H9 (cell line): ENCODE measurements at places on chromosomes 5 and 9.

GRCh38 chr9:92385001-92385400, 19.4 kb downstream of the OGN start:
- DNase-seq = no peak

DNA sequence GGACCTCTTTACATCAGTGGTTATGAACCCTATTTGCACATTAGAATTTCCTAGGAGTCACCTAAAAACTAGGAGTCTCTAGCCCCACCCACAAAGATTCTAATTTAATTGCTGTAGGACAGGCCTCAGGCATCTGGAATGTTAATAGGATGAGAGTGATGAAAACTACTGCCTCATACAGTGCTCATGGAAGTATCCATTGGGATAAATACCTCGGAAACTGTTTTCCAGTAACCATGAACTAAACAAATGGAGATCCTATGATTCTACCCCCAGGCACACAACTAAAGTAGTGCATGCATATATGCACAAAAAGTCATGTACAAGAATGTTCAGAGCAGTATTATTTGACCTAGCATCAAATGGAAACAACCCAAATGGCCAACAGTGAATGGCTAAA, 286.3 kb downstream of the DNAH5 start:
- DNase-seq = no peak

- DNase-seq = no peak
Measured at GRCh38 chr9:6829027-6829426, 71.3 kb downstream of the KDM4C start.

GRCh38 chr5:79243224-79243623, 7.3 kb downstream of the JMY start:
- no peak for DNase-seq

GRCh38 chr5:79929095-79929494, 62.0 kb downstream of the MTX3 start:
- DNase-seq = no peak

GRCh38 chr5:2675548-2675947, 75.9 kb downstream of the IRX2 start:
- no peak for DNase-seq

DNA sequence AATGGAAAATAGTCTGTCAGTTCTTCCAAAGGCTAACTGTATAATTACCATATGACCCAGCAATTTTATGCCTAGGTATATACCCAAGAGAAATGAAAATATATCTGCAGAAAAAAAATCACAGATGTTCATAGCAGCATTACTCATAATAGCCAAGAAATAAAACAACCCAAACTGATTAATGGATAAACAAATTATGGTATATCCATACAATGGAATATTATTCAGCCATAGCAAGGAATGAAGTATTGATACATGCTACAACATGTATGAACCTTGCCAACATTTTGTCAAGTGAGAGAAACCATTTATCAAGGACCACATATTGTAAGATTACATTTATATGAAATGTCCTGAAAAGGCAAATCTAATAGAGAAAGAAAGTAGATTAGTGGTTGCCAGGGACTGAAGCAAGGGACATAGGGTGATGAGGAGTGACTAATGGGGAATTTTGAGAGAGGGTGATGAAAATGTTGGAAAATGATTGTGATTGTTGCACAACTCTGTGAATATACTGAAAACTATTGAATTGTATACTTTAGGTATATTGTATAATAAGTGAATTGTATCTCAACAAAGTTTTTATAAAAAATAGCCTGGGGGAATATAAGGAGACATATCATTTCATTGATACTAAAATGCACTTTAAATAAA, 114.4 kb downstream of the PBX3 start:
- DNase-seq = no peak

- no peak for DNase-seq
Measured at GRCh38 chr5:156241266-156241665, 85.7 kb upstream of the SGCD start.

GRCh38 chr5:118687661-118688621, 300.4 kb downstream of the DTWD2 start:
- DNase-seq = no peak

- DNase-seq = no peak
Measured at GRCh38 chr9:91425271-91425670, 1.6 kb upstream of the NFIL3 start.

GRCh38 chr9:93670208-93671019, 94.0 kb downstream of the PHF2 start:
- peak; percentile 19 for DNase-seq

DNA sequence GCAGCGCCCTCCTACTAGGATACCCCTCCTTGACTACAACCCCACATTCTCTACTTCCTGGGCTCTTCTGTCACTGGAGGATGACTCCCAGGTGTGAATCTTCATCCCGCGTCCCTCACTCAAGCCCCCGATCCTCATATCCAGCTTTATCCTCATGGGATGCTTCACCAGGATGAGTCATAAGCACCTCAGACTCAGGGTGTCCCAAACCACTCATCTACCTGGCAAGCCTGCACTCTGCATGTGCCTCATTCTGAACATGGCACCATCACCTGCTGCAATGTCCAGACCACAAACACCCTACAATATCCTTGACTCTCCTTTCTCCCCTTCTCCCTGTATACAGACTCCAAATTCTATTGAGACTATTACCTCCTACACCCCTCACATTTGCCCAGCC, 1.5 kb upstream of the TGFBI start:
- DNase-seq = no peak

DNA sequence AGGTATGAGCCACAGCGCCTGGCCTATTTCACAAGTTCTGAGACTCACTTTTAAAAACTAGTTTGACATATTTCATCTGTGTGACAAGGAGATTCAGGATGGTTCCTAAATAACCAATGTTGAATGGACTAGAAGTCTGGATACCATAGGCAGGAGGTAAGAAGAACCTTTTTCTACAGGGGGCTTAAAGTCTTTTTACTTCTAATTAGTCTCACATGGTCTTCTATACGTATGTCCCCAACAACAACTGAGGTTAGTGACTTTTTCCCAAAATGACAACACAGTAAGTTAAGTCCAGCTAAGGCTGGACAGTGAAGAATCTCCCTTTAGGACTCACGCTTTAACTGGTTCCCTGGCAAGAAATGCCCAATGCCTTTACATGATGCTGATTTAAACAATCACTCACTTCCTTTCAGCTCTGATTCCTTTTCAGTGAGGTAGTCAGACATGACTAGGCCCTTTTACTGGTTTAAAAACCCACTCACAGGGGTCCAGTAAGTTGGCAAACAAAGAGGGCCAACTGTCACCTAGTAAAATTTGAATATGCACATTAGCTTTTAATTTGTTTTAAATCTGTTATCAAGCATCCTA, 12.1 kb upstream of the HAUS6 start:
- DNase-seq = no peak

DNA sequence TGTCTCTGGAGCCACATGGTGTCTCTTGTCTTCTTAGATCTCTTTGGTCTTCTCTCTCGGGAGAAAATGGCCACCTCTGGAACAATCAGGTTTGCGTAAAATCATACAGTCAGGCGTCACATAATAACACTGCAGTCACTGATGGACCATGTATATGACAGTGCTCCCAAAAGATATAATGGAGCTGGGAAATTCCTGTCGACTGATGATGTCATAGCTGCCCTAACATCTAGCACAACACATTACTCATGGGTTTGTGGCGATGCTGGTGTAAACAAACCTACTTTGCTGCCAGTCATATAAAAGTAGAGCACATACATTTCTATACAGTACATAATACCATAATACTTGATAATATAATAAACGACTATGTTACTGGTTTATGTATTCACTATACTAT, 30.1 kb upstream of the RAI14 start:
- DNase-seq = no peak

- no peak for DNase-seq
Measured at GRCh38 chr9:78437296-78437695, 140.4 kb downstream of the PSAT1 start.

DNA sequence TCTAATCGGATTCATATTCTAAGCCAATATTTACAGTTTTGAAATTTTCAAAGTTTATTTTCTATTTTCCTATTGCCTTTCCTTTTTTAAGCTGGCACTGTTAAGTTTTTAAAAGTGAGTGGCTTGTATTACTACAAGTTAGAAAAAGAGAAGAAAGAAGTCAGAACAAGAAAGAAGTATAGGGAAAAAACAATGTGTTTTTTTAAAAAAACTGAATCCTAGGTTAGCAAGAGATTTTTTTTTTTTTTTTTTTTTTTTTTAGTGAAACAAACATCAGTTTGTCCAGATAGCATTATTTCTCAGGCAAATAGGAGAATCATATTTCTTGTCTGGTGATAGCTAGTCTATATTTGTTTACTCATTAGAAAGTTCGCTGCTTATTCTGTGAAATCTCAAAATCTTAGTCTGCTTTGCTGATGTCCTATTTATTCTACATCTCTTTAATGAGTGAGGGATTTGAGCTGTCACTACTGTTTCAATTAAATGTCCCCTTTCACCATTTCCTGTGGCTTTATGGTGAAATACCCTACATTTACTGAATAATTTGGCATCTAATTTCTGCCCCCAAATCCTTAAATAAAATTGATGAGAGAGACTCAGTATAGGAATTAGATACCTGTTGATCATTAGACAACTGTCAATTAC, 19.1 kb upstream of the LMNB1 start:
- no peak for DNase-seq

DNA sequence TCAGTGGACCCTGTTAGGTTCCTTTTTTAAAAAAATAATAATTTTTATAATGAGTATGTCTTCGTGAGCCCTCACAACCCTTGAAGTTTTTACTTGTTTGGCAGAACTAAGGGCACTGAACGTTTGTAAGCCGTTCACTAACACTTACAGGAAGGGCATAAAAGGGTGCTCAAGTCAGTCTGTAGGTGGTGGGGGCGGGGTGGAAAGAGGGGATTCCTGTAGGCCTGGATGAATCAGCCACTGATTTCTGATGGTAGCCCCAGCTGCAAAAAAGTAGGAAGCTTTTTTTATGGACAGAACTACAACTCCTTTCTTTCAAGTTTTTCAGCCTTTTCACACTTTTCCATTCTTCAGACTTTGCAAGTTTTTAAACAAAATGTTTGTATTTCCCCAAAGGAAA, 35.8 kb downstream of the PIK3R1 start:
- no peak for DNase-seq

GRCh38 chr5:54595721-54596120, 78.2 kb downstream of the SNX18 start:
- no peak for DNase-seq

- DNase-seq = no peak
Measured at GRCh38 chr9:16532272-16532671, 338.2 kb downstream of the BNC2 start.

DNA sequence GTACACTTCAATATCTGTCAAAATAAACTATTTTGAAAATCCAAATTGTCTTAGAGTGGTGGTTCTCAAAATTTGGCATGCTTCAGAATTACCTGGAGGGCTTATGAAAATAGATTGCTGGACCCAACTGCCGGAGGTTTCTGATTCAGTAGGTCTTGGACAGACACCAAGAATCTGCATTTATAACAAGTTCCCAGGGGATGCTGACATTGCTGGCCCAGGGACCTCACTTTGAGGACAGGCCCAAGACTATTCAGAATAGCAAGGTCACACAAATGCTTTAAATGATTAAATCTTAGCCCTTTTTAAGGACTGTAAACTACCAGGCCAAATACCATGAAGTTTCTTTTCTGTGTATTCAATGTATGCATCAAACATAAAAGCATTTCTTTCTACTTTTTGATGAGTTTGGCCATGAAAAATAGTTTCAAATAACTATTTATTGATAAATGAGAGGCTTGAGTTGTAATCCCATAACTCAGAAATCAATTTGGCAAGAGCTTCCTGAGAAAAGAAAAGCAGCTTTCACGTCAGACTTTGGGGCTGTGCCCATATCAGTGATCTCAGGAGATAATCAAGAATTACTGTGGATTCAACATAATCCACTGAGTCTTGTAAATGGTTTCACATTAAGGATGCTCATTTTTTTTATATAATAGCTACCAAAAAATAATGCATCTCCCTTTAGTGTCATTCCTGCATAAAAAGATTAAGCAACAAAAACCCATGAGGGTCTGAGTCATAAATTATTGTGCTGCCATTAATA, 191.4 kb downstream of the FRMD3 start:
- DNase-seq = no peak

- DNase-seq = peak; percentile 77
Measured at GRCh38 chr9:72680593-72681282, 159.3 kb downstream of the TMC1 start.

GRCh38 chr9:135239769-135240141, 152.3 kb downstream of the OLFM1 start:
- no peak for DNase-seq

DNA sequence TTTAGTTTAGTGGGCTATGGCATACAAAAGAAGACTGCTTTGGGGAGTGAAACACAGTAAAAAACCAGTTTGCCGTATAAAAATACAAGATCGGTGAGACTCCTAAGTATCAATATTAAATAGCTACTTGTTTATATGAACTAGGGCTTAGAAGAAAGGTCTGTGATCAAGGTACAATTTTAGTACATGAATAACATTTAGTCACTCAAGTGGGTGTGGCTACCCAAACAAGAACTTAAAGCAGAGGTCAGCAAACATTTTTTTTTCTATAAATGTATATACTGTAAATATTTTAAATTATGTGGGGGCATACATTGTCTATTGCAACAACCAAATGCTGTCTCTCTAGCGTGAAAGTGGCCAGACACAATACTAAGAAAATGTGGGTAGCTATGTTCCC, 1452.5 kb upstream of the NUDT12 start:
- DNase-seq = no peak

GRCh38 chr5:176901260-176902101, 2.3 kb upstream of the HK3 start:
- DNase-seq = no peak

DNA sequence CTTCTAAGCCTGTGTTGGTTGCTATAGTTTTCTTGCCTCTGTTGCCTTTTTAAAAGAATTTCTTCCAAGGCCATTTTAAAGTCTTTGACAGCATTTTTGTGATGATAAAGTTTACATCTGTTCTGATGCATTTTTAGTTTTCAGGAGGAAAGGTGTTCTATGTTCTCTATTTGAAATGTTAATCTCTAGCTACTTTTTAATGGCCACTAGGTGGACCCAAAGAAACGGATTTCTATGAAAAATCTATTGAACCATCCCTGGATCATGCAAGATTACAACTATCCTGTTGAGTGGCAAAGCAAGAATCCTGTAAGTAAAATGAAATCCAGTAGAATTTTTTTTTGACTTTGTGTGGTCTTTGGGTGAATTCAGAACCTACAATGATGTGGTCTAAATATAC, 60.2 kb downstream of the MELK start:
- DNase-seq = no peak

DNA sequence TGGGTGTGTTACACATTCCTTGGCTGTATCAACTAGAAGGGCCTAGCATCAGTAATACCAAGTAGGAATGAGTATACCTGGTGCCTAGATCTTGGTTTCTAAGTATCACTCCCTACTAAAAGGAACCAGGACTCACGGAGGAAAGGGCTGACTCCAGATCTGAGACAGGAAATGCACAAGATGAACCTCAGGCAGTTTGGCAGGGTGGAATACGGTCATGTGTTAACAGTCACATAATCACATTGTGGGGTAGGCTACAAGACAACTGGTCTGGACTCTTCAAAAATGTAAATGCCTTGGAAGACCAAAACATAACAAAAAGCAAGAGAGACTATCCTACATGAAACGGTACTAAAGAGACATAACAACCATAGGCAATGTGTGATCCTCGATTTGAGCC, 158.8 kb downstream of the CRB2 start:
- DNase-seq = no peak

- DNase-seq = no peak
Measured at GRCh38 chr5:142150431-142150830, 41.9 kb downstream of the NDFIP1 start.

- DNase-seq = no peak
Measured at GRCh38 chr9:7980691-7981289, 181.2 kb upstream of the DMAC1 start.
